NCI-H2171 (cell line): ENCODE measurements at places on chromosomes 11 and 22.

- DNase-seq, result no peak
Measured at GRCh38 chr11:35253237-35253636, 114.3 kb downstream of the CD44 start.

DNA sequence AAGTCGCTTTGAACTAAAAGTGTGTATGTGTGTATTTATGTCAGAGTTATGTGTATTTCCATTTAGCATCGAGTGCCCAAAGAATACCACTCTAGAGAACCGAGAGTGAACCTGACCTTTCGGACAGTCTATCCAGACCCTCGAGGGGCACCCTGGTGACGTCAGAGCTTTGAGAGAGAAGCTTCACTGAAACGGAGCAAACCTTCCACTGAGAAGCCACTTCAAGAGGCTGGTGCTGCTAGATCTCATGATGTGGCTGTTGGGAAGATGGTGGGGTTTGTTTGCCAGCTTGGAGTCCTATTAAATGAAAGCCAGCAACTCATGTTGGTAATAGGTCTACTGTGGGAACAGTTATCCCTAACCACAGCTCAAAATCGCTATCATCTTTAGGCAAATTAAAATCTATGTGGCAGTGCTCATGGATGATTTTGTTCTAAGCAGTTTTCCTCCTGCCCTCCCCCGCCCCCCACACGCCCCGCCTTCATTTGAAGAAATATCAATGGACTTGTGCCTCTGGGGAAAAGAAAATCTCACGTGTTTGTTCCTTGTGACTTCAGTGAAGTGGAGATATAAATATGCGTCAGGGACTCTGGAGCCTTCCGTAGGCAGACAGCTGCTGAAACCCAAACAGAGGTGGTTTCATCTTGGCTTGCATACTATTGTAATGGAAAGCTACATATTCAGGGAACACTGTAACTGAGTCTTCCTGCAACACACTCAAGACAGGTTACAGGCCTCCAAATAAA lies 22.4 kb upstream of the C11orf96 start:
- peak; percentile 71 for DNase-seq

DNA sequence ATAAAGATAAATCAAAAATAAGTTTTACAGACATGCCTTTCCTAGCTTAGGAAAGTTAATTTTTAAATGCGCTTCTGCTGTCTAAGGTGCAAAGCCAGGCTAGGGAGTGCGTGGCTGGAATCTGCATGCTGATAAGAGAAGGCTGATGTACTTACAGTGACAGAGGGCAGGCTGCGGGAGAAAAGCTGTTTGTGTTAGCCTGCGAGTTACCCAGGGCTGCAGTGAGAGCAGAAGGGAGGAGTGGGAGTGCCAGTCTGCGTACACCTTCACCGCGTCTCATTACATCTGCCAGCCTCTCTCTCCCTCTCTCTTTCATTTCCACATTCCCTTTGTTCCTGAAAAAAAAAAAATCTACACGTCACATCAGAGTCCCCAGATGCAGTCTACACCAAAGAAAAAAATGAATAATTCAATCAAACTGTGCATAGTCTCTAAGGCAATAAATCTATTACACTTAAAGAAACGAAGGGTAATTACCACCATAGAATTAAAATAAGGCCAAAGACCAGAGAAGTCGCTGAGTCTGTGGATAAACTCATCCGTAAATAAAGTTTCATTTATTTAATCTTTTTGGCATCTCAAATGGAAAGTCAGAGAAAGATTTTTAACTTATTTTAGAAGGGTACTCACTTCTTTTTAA lies 126.4 kb upstream of the C11orf58 start:
- no peak for DNase-seq

DNA sequence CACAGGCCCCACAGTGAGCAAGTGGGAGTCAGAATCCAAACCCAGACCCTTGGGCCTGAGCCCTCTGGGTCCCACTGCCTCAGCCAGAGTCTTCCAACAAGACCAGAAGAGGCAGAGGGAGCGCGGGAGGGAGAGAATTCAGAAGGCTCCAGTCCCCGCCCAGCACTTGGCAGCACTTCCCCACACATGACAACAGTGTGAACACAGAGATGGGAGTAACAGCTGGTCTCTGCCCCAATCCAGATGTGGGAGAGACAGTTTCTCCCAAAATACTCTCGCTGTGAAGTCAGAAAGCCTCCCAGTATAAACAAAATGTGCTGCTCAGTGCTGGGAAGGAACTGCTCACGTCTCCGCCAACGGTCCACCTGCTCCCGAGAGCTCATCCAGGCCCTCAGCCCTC lies 219.9 kb downstream of the MN1 start:
- no peak for DNase-seq

DNA sequence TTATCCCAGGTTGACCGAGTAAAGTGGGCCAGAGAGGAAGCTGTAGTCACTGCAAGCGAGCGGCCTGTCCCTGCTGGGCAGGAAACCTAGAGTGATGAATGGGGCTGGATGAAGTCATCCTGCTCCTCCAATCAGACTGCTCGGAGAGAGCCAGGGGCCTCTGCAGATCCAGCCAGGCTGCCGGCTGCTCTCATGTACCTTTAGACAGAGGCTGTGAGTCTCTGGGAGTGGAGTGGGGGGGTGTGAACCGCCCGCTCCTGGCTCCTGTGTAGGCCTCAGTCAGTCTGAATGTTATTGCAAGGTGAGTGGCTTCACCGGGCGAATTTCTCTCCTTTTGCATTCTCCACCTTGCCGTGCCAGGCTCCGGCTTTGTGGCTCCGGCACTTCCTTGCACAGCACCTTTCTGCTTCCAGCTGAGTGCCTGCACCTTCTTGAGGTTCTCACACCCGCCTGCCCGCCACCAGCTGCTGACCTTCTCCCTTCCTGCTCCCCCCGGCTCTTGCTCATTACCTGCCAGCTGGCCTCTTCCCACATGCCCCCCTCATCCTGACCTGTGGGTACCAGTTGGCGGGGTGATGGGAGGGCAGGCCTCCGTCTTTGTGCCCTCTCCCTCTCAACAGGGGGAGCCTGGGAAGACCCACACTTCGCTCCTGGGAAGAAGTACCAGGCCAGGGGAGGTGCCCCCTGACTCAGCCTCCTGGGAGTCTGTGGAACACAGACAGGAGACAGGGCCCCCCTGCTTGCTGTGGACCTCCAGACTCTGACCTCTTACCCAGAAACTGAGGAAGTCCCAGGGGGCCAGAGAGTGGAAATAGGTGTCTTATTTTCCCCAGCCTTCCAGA lies 79.9 kb downstream of the GRAMD1B start:
- DNase-seq, result peak; percentile 39

- DNase-seq, result no peak
Measured at GRCh38 chr11:111176603-111177002, 68.9 kb upstream of the POU2AF2 start.

DNA sequence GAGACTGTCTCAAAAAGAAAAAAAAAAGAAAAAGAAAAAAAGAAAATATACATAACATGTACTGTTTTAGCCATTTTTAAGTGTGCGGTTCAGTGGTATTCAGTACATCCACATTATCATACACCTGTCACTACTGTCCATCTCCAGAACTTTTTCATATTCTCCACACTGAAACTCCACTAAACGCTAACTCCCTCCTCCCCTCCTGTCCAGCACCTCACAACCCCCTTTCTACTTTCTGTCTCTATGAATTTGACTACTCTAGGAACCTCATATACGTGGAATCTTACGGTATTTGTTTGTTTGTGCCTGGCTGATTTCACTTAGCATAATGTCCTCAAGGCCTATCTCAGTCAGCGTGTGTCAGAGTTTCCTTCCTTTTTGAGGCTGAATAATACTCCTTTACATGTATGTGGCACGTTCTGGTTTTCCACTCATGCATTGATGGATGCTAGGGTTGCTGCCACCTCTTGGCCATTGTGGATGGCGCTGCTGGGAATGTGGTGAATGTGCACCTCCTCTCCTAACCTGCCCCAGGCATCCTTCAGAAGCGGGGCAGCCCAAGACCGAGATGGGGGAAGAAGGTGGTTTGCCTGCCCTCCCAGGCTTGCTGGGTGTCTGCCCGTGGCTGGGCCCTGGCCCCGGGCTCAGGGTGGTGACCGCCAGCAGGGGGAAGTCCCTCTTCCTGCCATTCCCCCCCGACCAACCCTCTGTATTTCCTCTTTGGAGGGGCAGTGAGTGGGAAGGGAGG lies 60.5 kb downstream of the BCR start:
- DNase-seq, result no peak

DNA sequence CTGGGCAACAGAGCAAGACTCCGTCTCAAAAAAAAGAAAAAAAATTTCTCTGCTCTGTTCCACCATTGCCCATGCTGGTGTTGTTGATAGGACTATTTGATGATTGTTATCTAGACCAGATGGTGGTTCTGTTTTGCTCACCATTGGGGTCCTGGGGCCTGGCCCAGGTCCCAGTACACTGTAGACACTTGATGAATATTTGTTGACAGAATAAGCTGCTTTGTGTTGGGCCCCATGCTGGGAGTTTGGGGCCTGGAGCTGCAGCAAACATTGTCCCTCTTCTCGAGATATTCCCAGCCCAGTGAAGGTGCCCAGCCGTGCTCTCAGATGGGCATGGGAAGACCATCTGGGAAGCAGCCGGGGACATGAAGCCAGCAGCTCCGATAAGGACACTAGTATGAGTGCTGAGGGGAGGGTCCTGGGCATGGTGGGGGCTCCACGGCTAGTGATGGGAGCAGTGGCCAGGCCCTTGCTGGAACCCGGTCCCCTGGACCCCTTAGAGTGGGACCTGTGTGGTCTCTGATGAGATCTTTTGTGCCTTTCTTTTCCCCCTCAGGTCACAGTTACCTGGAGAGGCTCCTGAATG lies 13.6 kb downstream of the INCENP start:
- no peak for DNase-seq

DNA sequence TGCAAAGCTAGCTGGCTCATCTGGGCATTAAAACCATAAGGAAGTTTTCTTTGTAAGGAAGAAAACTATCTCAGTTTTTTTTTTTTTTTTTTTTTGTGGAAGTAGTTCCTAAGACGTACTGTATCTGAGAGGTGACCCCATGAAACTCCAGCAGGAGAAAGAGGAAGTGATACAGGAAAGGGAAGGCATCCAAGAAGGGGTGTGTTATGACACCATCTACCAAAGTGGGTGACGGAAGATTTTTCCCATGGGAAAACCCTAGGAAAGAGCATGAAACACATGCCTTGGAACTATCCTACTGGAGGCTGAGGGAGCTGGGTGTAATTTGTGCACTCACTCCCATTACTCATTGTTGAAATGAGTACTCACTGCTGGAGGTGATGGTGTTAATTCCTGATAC lies 63.8 kb upstream of the ARHGAP20 start:
- no peak for DNase-seq

GRCh38 chr22:31550871-31551370 lies 54.6 kb downstream of the SFI1 start:
- DNase-seq, result no peak

- DNase-seq, result no peak
Measured at GRCh38 chr22:27128461-27129085, 471.2 kb downstream of the MIAT start.

DNA sequence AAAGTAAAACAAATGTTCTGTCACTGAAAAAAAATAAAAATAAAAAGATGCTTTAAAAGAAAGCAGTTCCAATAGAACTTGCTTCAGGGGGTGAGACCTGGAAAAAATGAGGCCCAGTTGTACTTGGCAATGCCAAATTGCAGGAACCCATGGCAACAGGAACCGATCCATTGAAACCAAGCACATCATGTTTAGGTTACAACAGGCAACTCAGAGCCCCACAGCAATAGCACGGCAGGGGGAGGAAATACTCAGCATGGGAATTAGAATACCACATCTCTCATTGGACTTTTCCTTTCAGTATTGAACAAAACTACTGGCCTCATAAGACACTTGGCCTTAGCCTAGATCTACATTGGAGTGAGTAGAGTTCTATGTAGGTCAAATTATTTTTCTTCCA lies 84.3 kb downstream of the MSANTD4 start:
- no peak for DNase-seq

GRCh38 chr11:115924744-115925567 lies 420.7 kb upstream of the CADM1 start:
- no peak for DNase-seq

- no peak for DNase-seq
Measured at GRCh38 chr11:8257003-8257664, 6.5 kb downstream of the LMO1 start.

DNA sequence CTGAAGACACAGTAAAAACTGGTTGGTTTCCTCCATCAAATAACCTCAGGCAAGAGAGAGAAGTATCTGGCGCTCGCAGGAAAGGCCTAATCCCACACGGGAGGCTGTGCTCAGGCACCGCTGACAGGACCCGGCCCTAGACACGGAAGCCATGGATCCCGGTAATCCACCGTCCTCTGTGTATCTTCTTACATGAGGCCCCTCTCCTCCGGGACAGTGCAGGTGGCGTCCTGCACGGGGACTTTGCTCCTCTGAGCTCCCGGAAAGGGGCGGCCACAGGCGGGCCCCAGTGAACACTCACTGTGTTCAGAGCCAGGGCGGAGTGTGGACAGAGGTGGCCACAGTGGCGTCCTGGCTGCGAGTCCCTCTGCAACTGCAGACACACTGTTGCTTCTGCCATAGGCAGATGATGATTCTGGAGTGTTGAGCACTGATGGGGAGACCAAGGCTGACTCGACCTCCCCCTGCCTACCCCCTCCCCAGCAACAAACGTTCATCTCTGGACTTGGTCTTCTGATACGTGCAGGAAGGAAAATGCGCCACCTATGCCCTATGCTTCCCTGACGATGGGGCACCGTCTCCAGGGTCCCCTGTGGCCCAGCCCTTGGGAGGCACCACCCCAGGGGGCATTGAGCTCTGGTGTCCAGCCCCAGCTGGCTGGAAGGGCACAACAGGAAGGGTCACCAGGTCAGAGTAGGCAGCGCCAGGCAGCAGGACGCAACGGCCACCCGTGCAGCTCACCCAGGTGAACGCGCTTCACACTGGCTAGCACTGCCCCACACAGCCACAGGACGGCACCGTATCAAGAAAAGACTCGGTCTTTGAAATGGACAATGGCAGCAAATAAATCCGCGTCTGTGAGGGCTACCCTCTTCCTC lies 95.7 kb downstream of the TRMU start:
- DNase-seq, result no peak

DNA sequence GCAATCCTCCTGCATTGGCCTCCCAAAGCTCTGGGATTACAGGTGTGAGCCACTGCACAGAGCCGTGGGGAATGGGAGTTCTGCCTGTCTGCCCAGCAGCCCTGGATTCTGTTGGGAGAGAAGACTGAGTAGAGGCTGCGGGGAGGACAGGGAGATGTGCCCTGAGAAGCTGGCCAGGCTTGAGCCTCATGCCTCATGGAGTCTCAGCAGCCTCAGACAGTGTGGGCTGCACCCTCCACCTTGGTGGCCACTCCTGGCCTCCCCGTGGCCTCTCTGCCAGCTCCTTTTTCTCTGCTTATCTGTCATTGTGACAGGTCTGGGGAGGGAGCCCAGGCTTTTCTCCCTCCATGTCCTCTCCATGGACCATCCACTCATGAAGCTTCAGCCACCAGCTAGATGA lies 43.2 kb downstream of the DKK3 start:
- no peak for DNase-seq

DNA sequence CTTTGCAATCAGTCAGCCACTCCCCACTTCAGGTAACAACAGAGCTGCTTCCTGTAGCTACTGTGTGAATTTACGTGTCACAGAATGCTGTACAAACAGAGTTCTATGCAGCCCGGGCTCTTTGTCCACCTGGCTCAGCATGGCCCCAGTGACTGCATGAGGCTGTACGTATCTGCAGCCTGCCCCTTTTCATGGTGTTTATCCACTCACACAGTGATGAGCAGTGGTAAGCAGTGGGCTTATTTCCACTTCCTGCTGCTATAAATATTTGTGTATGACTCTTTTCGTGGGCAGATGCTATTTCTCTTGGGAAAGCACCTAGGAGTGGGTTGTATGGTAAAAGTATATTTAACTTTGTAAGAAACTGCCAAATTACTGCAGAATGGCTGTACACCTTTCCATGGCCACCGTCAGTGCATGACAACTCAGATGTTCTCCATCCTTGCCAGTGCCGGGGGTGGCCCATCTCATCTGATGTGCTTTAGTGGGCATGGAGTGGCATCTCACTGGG lies 43.3 kb downstream of the MYEOV start:
- no peak for DNase-seq

GRCh38 chr11:44000731-44001130 lies 47.0 kb upstream of the ACCSL start:
- DNase-seq, result no peak
